Thyroid gland (tissue), 4 donors: ENCODE measurements at places on chromosomes 12 and 14. TPM values are rescaled to one million over a fixed set of nuclear protein-coding genes. Genes with fewer than 3 reads are reported as not detected.
A peak's percentile ranks its signal among the peaks of the same experiment; 100 is the strongest.

The ANKRD33 gene
- not detected for total RNA-seq

The RTN1 gene
- 6.8 TPM for total RNA-seq

The KRT75 gene
- not detected for total RNA-seq

DNA sequence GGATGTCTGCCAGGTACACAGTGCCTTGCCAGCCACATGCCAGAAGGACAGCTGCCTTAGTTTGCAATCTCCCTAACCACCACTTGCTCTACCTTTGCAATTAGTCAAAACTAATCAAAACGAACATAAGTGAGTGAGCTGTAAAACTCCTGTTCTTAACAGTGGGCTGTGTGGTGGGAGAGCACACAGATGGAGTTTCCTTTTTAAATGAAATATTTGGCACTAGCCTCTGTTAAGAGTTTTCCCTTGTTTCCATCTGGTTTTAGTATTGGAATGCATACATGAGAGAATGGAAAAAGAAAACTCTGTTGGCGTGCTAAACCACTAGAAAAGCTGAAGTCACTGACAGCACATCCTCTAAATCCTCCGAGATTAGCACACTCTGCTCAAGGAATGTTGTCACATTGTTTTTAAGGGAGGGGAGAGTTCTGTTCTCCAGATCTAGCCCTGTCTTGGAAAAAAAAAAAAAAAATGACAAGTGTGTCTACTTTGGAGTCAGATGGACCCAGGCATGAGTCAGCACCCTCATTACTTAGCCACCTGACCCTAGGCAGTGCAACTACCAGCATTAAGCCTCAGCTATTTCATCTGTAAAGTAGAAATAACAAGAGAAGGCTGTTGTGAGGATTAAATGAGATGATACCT is 83.9 kb downstream of the STXBP6 start:
- H3K36me3 ChIP-seq = no peaks in the 10 kb centered on the region
- H3K4me1 ChIP-seq = peaks cover 62% of the 10 kb centered on the region
- H3K27me3 ChIP-seq = no peaks in the 10 kb centered on the region
- peak; percentile 79 for DNase-seq
- no peak overlapping the region for H3K4me3 ChIP-seq

DNA sequence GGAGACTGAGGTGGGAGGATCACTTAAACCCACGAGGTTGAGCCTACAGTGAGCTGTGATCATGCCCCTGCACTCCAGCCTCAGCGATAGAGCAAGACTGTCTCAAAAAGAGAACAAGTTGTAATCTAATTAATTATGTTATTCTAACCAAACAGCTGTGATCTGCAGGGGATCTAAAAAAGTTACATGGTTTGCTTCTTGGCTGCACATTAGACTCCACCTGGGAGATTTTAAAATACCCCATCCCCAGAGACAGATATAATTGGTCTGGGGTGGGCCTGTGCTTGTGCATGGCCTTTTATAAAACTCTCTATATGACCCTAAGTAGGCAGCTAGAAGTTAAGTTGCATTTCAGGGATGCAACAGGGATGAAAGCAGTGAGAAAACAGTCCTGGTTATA is 76.7 kb downstream of the SCAF11 start:
- H3K27ac ChIP-seq = no peak overlapping the region
- H3K36me3 ChIP-seq = peaks cover 5% of the 10 kb centered on the region
- H3K27me3 ChIP-seq = no peaks in the 10 kb centered on the region
- no peaks in the 10 kb centered on the region for H3K4me1 ChIP-seq

DNA sequence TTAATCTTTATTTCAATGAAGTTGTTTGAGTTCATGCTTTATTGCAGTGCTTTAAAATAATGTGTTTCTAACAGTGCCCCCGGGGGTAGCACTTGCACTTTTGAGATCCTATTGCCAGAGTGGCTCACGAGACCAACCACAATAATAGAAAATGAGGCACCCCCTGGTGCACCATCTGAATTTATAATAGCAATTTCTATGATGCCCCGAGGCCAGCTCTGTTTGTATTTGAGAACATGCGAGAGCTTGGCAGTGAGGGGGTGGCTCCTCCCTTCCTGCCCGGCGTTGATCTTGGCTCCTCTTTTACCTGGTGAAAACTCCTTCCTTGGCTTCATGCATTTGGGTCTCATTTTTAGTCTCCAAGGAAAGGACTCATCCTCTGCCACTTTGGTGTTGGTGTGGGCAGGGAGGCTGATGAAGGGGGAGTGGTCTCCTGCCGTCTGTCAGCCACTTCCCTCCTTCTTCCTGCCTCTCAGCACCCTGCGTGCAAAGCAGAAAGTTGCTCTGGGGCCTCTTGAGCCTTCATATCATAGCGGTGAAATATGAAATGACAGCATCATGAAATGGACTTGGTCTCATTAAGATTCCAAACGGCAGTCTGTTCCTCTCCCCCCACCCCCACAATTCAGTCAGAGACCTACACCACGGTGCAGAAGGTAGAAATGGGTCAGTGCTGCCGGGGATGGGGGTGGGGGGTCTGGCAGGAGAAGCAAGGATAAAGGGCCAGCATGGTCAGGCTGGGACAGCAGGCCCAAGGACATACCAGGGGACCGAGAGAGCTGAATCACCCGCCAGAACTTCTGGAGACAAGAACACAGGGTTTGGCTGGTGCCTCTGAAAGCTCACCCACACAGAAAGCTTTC is 17.7 kb upstream of the NRXN3 start:
- no peak for DNase-seq
- no peak overlapping the region for H3K27ac ChIP-seq
- no peaks in the 10 kb centered on the region for H3K27me3 ChIP-seq
- H3K36me3 ChIP-seq = no peaks in the 10 kb centered on the region
- no peaks in the 10 kb centered on the region for H3K4me1 ChIP-seq

DNA sequence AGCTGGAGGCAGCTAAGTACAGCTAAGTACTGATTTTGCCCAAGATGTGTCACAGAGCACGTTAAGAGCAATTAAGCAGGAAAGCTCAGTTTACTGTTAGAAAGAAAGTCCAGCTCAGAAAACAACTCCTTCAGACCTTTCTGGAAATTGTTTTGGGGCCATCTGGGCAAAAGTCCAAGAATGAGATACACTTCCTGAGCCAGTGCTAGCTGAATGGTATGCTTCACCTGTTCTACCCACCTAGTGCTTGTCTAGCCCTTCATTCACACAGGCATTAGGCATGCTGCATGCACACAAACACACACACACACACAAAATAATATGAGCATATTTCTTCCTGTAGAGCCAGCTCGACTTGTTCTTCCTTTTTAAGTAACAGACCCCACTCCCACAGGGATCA is 6.6 kb upstream of the IKZF4 start:
- H3K4me3 ChIP-seq = no peak overlapping the region
- H3K36me3 ChIP-seq = no peaks in the 10 kb centered on the region
- peak; percentile 73 for DNase-seq
- H3K27ac ChIP-seq = peak overlapping the region; percentile 88
- peaks cover 24% of the 10 kb centered on the region for H3K4me1 ChIP-seq

- H3K27ac ChIP-seq = no peak overlapping the region
- DNase-seq = no peak
- no peak overlapping the region for H3K4me3 ChIP-seq
These were observed 44.3 kb upstream of the CCDC63 start for GRCh38 chr12:110802489-110802888.

- H3K4me3 ChIP-seq = no peak overlapping the region
- peaks cover 4% of the 10 kb centered on the region for H3K27me3 ChIP-seq
- no peaks in the 10 kb centered on the region for H3K36me3 ChIP-seq
- no peak for DNase-seq
- H3K27ac ChIP-seq = no peak overlapping the region
These were observed 501.1 kb downstream of the VRK1 start for GRCh38 chr14:97298331-97298730.

DNA sequence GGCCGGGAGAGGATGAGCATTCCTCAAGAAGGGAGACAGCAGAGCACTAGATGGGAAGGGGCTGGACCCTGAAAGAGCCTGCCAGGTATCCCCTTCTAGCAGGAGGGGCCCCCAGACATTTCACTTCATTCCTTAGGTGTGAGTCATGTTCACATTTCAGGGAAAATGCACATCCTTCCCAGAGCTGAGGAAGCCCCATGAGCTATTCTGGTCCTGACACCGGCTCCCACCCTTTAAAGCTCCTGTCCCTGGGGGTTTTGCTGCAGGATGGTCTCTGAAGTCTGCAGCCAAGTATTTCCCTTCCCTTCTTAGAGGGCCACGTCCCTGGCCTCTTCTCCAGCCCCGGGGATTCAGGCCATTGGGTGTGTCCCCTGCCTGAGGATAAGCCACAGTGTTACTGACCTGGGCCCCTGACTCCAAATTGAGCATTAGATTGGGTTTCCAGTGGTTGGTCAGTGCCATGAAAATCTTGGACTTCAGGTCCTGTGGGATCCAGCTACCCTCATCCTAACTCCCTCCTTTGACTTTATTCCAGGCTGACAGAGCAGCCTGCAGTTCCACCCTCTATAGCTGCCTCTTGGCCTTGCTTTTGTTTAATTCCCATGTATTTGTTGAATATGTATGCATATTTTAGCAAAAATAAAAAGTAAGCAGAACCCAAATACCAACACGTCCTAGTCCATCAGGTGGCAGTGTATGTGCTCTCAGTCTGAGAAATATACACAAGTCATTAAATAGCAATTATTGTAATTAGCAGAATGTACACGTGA is 267.1 kb downstream of the CACNA1C start:
- no peaks in the 10 kb centered on the region for H3K27me3 ChIP-seq
- H3K27ac ChIP-seq = no peak overlapping the region
- no peak overlapping the region for H3K4me3 ChIP-seq

- no peak overlapping the region for H3K27ac ChIP-seq
- peaks cover 15% of the 10 kb centered on the region for H3K4me1 ChIP-seq
- peak; percentile 58 for DNase-seq
- no peak overlapping the region for H3K4me3 ChIP-seq
- no peaks in the 10 kb centered on the region for H3K36me3 ChIP-seq
These were observed 9.2 kb downstream of the TUNAR start for GRCh38 chr14:95885866-95886265.

GRCh38 chr12:64882687-64883086 is 58.2 kb downstream of the TBC1D30 start:
- DNase-seq = no peak
- no peak overlapping the region for H3K27ac ChIP-seq

- no peaks in the 10 kb centered on the region for H3K36me3 ChIP-seq
- no peaks in the 10 kb centered on the region for H3K27me3 ChIP-seq
- DNase-seq = no peak
- no peak overlapping the region for H3K4me3 ChIP-seq
These were observed 91.1 kb upstream of the BCL11B start for GRCh38 chr14:99363051-99363450.

DNA sequence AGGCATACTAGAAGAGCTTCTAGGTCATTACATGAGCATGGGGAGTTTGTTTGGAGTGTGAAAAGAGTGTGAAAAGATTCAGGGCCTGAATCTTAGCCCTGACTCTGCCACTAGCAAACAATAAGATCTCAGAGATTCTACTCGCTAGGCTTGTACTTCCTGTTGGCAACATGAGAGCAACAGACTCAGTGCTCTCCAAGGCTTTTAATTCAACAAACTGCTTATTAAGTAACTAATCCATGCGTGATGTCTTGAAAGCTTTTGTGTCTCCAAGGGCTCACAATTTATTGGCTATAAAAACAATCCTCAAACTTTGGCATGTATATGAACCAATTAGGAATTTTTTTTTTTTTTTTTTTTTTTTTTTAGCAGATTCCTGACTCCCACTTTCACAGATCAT is 105.1 kb downstream of the STXBP6 start:
- H3K27ac ChIP-seq = peak overlapping the region; percentile 83
- peaks cover 46% of the 10 kb centered on the region for H3K4me1 ChIP-seq
- peak; percentile 39 for DNase-seq
- no peaks in the 10 kb centered on the region for H3K36me3 ChIP-seq
- H3K27me3 ChIP-seq = no peaks in the 10 kb centered on the region

GRCh38 chr12:1552911-1553491 is 41.4 kb downstream of the FBXL14 start:
- H3K27ac ChIP-seq = no peak overlapping the region
- no peak overlapping the region for H3K4me3 ChIP-seq
- DNase-seq = no peak

DNA sequence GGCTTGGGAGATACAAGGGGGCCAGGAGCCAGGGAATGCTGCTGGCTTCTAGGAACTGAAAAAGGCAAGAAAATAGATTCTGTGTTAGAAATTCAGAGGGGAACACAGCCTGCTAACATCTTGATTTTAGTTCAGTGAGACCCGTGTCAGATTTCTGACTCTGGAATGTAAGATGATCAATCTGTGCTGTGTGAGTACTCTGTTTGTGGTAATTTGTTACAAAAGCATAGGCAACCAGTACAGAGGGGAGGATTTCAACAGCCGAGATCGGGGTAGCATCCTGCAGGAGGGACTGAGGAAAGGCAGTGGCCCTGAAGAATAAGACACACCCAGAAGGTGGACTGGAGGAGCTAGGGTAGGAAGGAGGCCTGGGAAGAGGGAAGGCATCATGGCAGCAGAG is 410.0 kb upstream of the CCDC196 start:
- DNase-seq = no peak
- H3K27me3 ChIP-seq = no peaks in the 10 kb centered on the region
- H3K36me3 ChIP-seq = no peaks in the 10 kb centered on the region
- no peaks in the 10 kb centered on the region for H3K4me1 ChIP-seq

- no peak overlapping the region for H3K4me3 ChIP-seq
- H3K36me3 ChIP-seq = no peaks in the 10 kb centered on the region
- DNase-seq = no peak
These were observed 15.7 kb upstream of the KDM2B start for GRCh38 chr12:121596526-121596925.

GRCh38 chr14:101273091-101273490 is 288.2 kb upstream of the DIO3 start:
- no peaks in the 10 kb centered on the region for H3K27me3 ChIP-seq
- H3K4me1 ChIP-seq = no peaks in the 10 kb centered on the region
- no peak overlapping the region for H3K27ac ChIP-seq
- no peaks in the 10 kb centered on the region for H3K36me3 ChIP-seq

GRCh38 chr12:52350786-52351185 is 16.5 kb downstream of the KRT85 start:
- H3K27ac ChIP-seq = peak overlapping the region; percentile 95
- no peaks in the 10 kb centered on the region for H3K27me3 ChIP-seq
- no peaks in the 10 kb centered on the region for H3K36me3 ChIP-seq
- peaks cover 59% of the 10 kb centered on the region for H3K4me1 ChIP-seq
- DNase-seq = no peak

GRCh38 chr12:96864335-96864734 is 42.7 kb upstream of the NEDD1 start:
- no peaks in the 10 kb centered on the region for H3K27me3 ChIP-seq
- DNase-seq = peak; percentile 18
- no peak overlapping the region for H3K27ac ChIP-seq
- H3K36me3 ChIP-seq = no peaks in the 10 kb centered on the region
- H3K4me1 ChIP-seq = no peaks in the 10 kb centered on the region
